Right kidney (tissue), 9 donors: ENCODE measurements at places on chromosomes 16 and 17.

GRCh38 chr16:21625026-21625425 is 25.6 kb downstream of the METTL9 start:
- no peak for DNase-seq

GRCh38 chr16:79008869-79009179 is 591.7 kb downstream of the MAF start:
- no peak for DNase-seq

GRCh38 chr16:67157892-67158635 is 1.6 kb downstream of the TRADD start:
- no peak for DNase-seq

GRCh38 chr17:72145962-72146361 is 25.1 kb downstream of the SOX9 start:
- no peak for DNase-seq
